Mesendoderm (in vitro differentiated cells): ENCODE measurements at places on chromosomes 6 and 20.

DNA sequence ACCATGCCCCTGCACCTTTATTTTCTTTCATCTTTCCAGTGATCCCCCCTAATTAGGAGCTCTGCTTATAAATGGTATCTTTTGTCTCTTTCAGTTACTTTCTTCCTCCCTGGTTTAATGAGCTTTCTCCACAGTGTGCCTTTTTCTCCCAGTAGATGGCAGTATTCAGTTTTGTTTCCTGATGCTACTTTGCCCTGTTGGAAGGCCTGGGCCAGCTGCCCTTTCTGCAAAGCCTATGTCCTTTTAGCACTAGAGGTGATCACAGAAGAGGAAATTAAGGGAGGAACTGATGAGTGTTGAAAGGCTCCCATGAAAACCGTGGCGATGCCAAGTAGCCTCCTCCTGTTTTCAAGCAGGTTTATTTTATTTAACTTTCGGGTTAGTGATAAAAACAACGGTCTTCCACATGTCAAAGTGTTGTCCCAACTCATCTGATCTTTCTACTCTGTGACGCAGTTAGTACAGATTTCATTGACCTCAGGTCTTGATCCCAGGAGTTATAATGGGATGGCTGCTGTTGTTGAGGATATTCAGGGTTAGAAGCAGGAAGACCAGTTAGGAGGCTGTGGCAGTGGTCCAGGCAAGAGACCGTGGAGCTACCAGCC lies 184.2 kb upstream of the BMP2 start:
- H3K36me3 ChIP-seq: no peaks in the 10 kb centered on the region
- DNase-seq: peak; percentile 85
- H3K4me1 ChIP-seq: no peaks in the 10 kb centered on the region
- H3K4me3 ChIP-seq: no peak overlapping the region

DNA sequence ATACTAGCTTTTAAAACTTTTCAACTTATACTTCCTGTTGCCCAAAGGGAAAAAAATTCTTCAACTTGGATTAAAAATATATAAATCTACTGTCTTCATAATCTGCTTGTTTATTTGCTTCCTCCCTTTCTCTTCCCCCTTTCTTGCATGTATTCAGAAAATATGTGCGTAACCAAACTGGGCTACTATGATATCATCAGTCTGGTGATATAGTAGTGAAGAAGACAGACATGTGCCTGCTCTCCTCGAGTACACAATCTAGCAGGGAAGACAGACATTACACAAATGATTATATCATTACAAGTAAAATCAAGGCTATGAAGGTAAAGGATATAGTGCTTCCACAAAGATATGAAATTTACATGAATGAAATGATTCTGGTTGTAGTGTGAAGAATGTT lies 31.0 kb downstream of the IBTK start:
- no peak for DNase-seq
- no peak overlapping the region for H3K27ac ChIP-seq
- no peaks in the 10 kb centered on the region for H3K4me1 ChIP-seq
- H3K4me3 ChIP-seq: no peak overlapping the region

GRCh38 chr20:15171016-15171415 lies 833.6 kb upstream of the FLRT3 start:
- H3K36me3 ChIP-seq: no peaks in the 10 kb centered on the region
- no peak for DNase-seq
- no peak overlapping the region for H3K27ac ChIP-seq
- H3K4me3 ChIP-seq: no peak overlapping the region
- H3K4me1 ChIP-seq: no peaks in the 10 kb centered on the region

DNA sequence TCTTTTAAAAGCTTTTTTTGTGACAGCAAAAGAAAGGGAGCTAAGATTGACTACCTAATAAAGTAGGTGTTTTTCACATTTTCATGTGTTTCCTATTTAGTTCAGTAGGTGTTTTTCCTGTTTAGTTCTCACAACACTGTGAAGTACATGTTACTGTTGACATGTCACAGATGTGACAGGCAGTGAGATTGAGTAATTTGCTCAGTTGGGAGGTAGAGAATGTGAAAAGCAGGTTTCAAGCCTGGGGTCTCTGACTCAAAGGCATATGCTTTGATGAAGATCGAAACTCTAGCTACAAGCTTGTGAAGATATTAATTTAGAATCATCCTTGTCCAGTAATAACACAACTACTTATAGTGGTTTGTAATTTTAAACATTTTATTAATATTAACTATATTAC lies 43.1 kb downstream of the SLX4IP start:
- no peak overlapping the region for H3K27ac ChIP-seq
- H3K4me3 ChIP-seq: no peak overlapping the region
- peaks cover 7% of the 10 kb centered on the region for H3K4me1 ChIP-seq

DNA sequence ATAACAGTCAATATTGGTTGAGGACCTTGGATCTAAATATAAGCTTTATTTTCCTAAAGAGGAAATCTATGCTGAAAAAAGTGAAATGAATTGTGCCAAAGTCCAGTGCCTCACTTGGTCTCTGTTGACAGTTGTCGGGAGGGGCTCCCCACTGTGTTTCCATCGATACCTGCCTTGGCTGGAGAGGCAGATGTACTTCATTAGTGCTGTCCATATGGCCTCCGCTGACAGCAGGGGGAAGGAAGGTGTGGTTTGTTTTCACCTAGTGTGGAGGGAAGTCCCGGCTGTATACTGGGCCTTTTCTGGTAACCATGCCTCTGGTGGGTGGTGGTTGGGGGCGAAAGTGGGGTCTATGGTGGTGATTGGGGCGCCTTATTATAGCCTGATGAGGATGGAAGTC lies 42.7 kb downstream of the CD2AP start:
- H3K4me1 ChIP-seq: no peaks in the 10 kb centered on the region
- H3K36me3 ChIP-seq: no peaks in the 10 kb centered on the region
- DNase-seq: peak; percentile 16
- no peaks in the 10 kb centered on the region for H3K27me3 ChIP-seq
- no peak overlapping the region for H3K27ac ChIP-seq

DNA sequence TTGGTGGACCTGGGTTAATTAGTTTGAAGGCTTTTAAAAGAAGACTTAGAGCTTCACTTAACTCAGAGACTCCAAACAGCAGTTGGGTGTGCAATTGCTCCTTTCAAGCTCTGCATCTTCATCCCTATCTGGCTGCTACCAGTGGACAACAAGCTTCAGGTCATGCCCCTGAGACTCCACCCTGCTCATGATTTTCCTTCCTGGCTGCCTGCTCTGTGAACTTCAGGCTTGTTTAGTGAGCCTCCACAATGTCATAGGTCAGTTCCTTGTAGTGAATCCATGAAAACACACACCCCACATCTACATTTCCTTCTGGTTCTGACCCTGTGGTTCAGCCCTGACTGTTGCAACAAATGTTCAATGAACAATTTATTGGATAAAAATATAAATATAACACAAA lies 61.1 kb upstream of the MARCKS start:
- H3K4me1 ChIP-seq: no peaks in the 10 kb centered on the region
- H3K4me3 ChIP-seq: no peak overlapping the region
- no peaks in the 10 kb centered on the region for H3K27me3 ChIP-seq
- DNase-seq: no peak
- H3K36me3 ChIP-seq: no peaks in the 10 kb centered on the region
- H3K27ac ChIP-seq: no peak overlapping the region

GRCh38 chr20:13865156-13865555 lies 80.3 kb downstream of the NDUFAF5 start:
- H3K36me3 ChIP-seq: no peaks in the 10 kb centered on the region
- no peaks in the 10 kb centered on the region for H3K4me1 ChIP-seq
- DNase-seq: peak; percentile 46
- H3K4me3 ChIP-seq: no peak overlapping the region
- H3K27ac ChIP-seq: no peak overlapping the region
- H3K27me3 ChIP-seq: no peaks in the 10 kb centered on the region

DNA sequence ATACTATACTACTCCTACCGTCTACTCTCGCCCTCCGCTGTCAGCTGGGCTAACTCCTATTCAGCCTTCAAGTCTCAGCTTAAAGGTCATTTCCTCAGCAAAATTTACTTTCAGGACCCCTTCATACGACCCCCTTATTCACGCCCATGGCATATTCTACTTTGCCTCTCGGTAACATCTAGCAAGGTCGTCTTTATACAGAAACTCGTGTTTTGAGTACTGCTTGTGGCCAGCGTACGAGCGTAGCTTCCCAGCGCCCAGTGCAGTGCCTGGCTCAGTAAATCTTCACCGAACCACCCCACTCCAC lies 546 bp downstream of the CRNKL1 start:
- no peak overlapping the region for H3K27ac ChIP-seq
- H3K4me1 ChIP-seq: no peaks in the 10 kb centered on the region
- H3K4me3 ChIP-seq: peak overlapping the region; percentile 98

GRCh38 chr6:145067430-145067829 lies 667.9 kb downstream of the EPM2A start:
- H3K27ac ChIP-seq: no peak overlapping the region
- no peaks in the 10 kb centered on the region for H3K36me3 ChIP-seq
- H3K4me3 ChIP-seq: no peak overlapping the region
- H3K4me1 ChIP-seq: no peaks in the 10 kb centered on the region

DNA sequence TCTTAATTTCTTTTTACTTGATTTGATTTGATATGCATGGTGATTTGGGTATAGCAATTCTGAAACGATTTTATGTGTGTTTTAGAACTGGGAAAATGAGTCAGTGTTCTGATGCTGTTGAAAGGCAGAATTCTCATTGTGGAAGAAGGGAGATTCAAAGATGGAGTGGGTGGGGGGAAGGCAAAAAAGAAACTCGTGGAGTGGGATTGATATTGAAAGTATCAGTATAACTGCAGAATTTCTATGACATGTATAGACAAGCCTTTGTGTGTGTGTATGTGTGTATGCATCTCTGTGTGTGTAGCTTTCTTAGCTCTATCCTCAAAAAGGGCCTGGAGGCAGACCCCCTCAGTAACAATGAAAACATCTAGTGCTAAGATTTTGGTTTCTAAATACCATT lies 184.3 kb upstream of the OLIG3 start:
- no peaks in the 10 kb centered on the region for H3K36me3 ChIP-seq
- no peaks in the 10 kb centered on the region for H3K27me3 ChIP-seq
- no peak overlapping the region for H3K27ac ChIP-seq

DNA sequence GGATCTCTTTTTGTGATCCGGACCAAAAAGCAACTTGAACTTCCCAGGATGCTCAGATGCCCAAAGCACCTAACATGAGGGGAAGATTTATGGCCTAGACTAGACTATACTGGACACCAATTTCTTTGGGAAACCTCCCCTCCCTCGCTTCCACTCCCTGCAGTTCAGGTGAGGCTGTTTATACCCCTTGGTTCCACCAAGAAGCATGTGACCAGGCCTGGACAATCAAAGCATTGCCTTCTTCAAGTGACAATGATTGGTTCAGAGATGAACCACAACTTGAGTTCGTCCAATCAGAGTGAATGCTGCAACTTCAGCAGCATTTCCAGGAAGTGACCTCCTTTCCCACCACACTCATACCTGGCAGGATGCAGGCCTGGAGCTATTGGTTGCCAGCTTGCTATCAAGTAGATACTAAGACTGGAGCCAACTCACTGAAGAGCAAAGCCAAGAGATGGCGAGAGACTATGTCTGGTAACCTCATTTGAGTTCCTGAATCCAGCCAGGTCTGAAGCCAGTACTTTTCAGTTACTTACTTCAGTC lies 45.6 kb upstream of the SLC9A8 start:
- peaks cover 5% of the 10 kb centered on the region for H3K4me1 ChIP-seq
- H3K36me3 ChIP-seq: no peaks in the 10 kb centered on the region
- no peak overlapping the region for H3K4me3 ChIP-seq
- H3K27me3 ChIP-seq: no peaks in the 10 kb centered on the region

- H3K4me3 ChIP-seq: no peak overlapping the region
- H3K36me3 ChIP-seq: no peaks in the 10 kb centered on the region
- peaks cover 6% of the 10 kb centered on the region for H3K4me1 ChIP-seq
- H3K27me3 ChIP-seq: no peaks in the 10 kb centered on the region
Observed at GRCh38 chr6:142566628-142567396, 265.0 kb downstream of the ADGRG6 start.

DNA sequence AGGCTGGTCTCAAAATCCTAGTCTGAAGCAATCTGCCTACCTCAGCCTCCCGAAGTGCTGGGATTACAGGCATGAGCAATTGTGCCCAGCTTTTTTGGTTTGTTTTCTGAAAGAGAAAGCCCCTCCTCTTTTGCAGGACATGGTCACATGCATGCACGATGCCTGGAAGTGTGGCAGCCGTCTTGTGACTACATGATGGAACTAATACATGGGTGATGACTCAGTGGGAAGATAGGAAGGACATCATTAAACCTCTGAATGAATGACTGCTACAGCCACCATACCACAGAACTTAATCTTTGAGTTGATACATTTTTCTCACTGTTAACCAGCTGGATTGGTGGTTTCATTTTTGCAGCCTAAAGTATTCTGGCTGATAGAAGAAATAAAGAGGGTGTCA lies 13.4 kb upstream of the CTNNBL1 start:
- H3K27ac ChIP-seq: no peak overlapping the region
- no peaks in the 10 kb centered on the region for H3K27me3 ChIP-seq
- H3K36me3 ChIP-seq: no peaks in the 10 kb centered on the region
- no peak for DNase-seq
- no peak overlapping the region for H3K4me3 ChIP-seq

DNA sequence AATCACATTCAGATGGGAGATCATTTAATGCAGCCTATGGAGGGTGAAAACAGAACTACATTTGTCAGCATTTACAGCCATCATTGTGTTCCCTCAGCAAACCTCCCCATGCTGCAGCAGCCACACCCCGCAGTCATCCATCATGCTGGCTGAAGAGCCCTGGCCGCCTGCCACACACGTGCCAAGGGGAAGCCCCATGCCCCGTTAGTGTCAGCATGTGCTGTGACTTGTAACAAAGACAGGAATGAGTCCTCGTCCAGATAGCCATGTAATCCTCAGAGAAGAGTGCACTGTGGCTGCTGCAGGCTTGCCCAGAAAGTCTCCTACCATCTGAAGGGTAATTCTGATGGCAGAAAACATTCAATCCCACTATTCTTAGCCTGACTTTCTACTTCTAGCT lies 1097.8 kb downstream of the KIF16B start:
- H3K4me3 ChIP-seq: no peak overlapping the region
- H3K4me1 ChIP-seq: no peaks in the 10 kb centered on the region
- H3K27ac ChIP-seq: no peak overlapping the region
- no peaks in the 10 kb centered on the region for H3K27me3 ChIP-seq
- no peaks in the 10 kb centered on the region for H3K36me3 ChIP-seq
- no peak for DNase-seq

DNA sequence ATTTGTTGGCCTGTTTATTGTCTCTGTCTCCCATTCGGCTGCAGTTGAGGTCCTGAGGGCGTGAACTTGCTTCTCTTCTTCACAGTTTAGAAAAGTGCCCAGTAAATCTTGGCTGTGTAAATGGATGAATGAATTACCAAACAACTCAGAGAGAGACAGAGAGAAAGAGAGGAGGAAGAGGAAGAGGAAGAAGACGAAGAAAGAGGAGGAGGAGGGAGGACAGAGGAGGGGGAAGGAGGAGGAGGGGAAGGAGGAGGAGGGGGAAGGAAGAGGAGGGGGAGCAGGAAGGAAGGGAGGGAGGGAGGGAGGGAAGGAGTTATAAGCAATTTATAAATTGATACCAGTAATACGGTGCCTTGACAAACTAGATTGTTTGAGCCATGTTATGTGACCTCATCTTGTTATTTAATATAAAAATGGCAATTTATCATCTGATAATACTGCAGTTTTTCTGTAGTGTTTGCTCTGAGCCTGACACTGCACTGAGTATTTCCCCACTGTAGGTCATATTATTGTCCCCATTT lies 18.7 kb downstream of the HCK start:
- H3K27me3 ChIP-seq: no peaks in the 10 kb centered on the region
- H3K4me1 ChIP-seq: no peaks in the 10 kb centered on the region
- DNase-seq: no peak
